ENCODE measurements at places on chromosomes 5 and 9.

DNA sequence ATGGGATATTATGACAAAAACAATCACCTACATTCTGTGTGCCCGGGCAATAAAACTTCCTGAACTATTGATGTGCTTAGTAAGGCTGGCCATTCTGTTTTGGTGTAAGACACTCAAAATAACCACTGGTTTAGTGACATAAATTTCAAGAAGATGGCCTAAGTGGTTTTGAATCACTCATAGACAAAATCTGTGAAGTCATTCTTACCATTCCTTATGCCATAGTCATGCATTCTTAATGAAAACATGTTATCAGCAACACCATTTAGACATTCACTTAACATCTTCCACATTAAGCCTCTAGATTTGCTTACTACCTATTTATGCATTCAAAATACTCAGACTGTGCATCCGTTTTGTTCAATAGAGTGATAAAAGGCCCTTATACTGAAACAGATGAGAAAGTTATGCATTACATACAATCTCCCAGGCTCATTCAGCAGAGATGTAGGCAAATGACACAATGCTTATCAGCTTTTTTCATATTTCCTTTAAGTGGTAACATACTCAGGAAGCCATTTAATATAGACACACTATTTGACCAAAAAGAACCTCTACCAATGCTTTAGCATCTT lies 848.8 kb upstream of the DMAC1 start:
- DNase-seq, result no peak

GRCh38 chr9:37611014-37611413 lies 18.6 kb upstream of the TOMM5 start:
- no peak for DNase-seq

GRCh38 chr9:110058304-110058953 lies 149.5 kb downstream of the C9orf152 start:
- peak; percentile 32 for DNase-seq

GRCh38 chr9:78439866-78440830 lies 143.2 kb downstream of the PSAT1 start:
- no peak for DNase-seq

GRCh38 chr9:126516936-126517832 lies 96.5 kb upstream of the LMX1B start:
- peak; percentile 62 for DNase-seq

DNA sequence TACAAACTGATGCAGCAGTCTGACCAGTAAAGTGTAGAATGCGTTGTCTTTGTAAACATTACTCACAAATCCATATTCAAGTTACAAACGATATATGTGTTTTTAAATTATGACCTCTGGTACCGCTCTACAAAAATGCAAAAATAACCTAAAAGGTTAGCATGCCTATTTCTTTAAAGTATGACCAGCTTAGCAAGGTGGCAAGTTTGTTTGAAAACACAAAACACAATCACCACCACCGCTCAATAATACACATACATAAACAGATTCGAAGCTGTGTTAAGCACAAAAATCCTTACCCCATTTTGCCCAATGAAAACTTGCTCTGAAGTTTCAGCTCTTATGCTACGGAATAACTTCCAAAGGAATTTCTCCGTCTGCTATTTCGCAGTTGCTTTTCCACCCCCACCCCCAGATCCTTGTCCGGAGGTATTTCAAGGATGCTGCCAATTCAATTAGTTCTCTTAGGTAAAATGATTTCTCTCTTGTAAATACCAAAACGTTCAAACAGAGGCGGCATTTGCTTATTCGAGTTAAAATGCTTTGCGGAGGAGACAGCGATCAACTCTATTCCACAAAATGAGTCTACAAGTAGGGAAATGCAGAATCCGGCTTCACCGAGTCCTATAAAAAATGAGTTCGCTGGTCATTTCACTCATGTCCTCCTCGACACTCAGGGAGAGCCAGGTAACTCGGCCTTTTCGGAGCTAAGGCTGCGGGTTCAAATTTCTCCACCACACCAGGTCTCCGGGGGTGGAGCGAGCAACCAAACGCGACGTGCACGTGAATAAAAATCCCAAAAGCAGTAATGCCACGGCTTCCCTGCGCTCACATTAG lies 1.2 kb downstream of the HOMER1 start:
- no peak for DNase-seq

DNA sequence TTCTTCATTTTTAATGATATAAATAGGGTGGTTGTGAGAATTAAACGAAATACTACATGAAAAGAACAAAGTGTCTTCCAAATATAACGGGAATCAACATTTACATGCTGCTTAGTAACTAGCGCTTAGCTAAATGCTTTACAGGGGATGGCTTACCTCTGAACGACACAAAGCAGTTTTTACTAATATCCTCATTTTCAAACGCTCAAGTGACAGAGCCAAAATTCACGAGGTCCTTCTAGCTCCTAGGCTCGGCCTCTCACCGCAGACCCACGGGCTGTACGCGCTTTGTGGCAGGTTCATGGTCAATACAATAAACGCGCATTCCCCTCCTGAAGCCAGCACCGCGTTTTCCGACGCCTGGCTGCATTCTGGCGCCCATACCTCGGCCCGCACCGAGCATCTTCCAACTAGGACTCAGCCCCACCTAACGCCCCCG lies 442 bp downstream of the ZNF510 start:
- no peak for DNase-seq

- DNase-seq, result no peak
These were observed 107.0 kb upstream of the MTAP start for GRCh38 chr9:21695443-21695842.

DNA sequence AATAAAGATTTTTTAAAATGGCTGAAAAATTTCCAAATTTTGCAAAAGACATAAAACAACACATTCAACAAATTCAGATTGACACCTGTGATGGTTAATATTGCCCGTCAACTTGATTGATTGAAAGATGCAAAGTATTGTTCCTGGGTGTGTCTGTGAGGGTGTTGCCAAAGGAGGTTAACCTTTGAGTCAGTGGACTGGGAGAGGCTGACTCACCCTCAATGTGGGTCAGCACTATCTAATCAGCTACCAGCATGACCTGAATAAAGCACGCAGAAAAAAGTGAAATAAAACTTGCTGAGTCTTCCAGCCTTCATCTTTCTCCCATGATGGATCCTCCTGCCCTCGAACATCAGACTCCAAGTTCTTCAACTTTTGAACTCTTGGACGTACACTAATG lies 868.0 kb upstream of the CTNND2 start:
- DNase-seq, result no peak

DNA sequence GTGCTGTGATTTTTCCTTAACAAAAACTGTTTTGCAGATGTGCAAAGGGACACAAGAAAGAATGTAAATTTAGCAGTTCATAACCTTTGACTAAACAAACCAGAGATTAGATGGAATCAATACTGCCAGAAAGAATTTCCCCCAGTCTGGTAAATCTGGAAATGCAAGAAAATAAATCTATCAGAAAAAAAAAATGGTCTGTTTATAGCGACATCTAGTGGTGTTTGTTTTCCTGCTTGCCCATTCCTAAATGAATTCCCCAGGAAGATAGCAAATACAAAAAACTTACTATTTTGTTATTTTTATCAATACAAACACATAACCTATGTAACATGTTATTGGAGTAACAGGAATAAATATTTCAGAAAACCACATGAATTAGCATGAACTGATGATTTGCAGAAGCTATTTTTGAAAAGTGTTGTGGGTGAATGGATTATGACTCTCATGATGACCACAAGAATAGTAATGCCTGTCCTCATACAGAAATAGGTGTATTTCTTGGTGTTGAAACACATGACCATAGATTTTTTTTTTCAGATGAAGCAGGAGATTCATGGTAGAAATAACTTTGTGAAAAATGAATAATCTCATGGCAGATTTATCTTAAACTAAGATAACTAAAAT lies 1703.8 kb downstream of the MAT2B start:
- no peak for DNase-seq

- DNase-seq, result no peak
These were observed 3.8 kb downstream of the MIGA2 start for GRCh38 chr9:129040113-129040643.

- DNase-seq, result no peak
These were observed 131.7 kb upstream of the GPR151 start for GRCh38 chr5:146647656-146648199.

- no peak for DNase-seq
These were observed 70.5 kb downstream of the GTF3C4 start for GRCh38 chr9:132740526-132741309.

DNA sequence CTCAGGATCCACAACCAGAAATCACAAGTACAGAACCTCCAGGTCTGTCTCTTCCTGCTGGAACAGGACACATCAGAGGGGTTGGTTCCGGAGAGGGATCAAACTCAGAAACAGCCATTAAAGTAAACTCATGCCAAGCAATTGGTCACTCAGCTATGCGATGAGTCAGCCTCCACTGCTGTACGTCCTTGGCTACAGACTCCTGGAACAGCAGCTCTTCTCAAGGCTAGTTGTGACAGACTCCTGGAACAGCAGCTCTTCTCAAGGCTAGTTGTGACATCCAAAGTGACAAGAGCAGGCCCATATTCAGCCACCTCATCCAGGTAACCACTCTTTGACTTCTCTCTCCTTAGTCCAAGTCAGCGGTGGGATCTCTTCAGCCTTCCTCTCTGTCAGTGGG lies at the start of gene SPINK13:
TSS of gene SPINK13 (plus strand) at position 229 of the 400 bp plus-strand sequence. CDS start 1,279 bp downstream, outside the sequence.
- DNase-seq, result no peak

GRCh38 chr5:75167345-75167744 lies 69.3 kb downstream of the ANKRD31 start:
- DNase-seq, result no peak

DNA sequence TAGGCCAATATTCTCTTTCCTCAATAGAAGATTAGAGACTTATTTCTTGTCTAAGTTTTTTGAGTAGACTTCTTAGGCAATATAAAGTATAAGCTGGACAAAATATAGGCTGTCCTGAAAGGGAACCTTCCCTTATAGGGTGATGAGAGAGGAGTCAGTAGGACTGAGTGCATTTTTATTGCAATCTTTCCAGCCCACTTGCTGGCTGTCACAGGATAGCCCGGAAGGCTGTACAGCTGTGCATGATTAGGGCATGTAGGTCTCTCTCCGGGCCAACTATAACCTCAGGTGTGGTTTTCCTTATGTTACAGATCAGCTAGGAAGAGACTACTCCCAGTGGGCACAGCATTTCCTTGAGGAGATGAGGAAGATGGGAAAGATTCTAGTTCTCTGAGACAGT lies 159.8 kb upstream of the MEF2C start:
- no peak for DNase-seq

- no peak for DNase-seq
These were observed 63.7 kb upstream of the ANGPTL2 start for GRCh38 chr9:127185931-127186781.

- DNase-seq, result peak; percentile 35
These were observed 27.8 kb downstream of the PRLR start for GRCh38 chr5:35202319-35203111.

DNA sequence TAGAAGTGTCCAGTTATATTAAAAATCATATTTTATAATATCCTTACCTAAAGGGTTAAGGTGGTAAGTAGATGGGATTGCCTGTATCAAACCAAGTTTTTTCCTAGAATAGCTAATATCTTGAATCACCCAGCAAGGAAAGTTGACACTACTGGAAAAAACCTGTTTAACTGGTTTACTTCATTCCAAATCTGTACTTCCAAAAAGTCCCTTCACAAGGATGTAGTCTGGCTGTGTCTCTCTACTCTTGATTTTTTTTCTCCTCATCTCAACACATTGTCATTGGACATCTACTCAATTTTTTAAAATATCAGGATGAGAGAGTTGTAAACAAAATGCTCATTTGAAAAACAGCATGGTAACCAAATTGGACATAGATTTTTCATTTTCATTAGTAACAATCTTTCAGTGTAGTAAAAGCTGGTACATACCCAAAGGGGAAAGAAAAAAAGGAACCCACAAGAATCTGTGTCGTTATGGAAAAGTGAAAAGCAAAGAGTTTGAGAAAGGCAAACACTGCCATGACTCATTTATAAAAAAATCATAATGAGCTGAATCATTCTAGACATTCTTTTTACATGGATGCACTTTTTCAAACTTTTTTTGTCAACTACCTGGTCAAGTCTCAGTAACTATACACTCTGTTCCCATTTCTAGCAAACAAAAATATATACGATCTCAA lies 173.5 kb downstream of the GLIS3 start:
- DNase-seq, result no peak

GRCh38 chr5:145110834-145111233 lies 724.3 kb downstream of the PRELID2 start:
- no peak for DNase-seq

DNA sequence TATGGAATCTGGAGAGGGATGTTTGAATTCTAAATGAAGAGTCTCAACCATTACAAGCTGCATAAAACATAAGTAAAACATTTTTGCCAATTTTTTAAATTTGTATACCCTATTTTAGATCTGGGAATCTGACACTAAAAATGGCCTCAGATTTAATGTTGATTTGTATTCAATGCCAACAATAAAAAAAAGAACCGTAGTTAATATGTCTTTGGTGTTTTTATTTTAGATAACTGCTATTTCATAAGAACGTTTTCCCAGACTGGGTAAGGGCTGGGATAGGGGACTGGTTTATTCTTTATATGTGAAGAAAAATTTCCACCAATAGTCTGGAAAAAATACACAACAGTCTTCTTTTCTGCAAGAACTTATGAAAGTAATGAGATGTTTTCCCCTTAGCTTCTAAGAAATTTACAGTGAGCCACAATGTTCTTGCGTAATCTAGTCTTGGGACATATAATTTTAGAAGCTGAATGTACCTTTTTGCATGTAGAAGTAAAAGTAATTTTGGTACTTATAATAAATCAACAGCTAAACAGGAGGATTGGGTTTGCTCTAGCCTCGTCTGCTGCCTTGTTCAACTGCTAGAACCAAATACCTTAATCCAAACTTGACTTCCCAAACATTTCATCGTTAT lies 244.6 kb upstream of the EFNA5 start:
- no peak for DNase-seq

- no peak for DNase-seq
These were observed 17.1 kb downstream of the DELE1 start for GRCh38 chr5:141940695-141941271.

GRCh38 chr5:55911784-55912653 lies 60.9 kb downstream of the IL31RA start:
- DNase-seq, result no peak

GRCh38 chr5:169577951-169578350 lies 5.6 kb upstream of the SPDL1 start:
- no peak for DNase-seq

DNA sequence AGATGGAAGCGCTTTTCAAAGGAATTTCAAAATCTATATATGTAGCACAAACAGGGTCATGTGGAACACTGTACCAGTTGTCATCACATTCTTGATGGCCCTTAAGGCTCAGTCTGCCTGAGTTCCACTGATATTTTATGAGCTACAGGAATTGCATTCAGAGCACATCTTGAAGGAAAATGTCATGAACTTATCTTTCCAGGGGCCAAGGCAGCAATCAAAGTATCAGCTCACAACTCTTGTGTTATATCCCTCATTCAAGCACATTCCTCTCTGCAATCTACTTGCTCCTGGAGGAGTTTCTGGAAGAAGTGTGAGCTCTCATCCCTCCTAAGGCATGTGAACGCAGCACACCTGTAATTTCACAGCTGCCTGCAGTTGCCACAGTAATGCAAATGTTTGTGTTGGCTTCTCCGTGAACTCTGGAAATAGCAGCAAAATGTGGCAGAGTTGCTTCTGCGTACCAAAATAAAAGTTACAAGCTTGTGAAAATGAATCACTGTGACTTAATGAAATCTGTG lies 89.7 kb upstream of the EQTN start:
- no peak for DNase-seq

- DNase-seq, result peak; percentile 66
These were observed 19.2 kb downstream of the KCTD16 start for GRCh38 chr5:144189800-144190429.

- DNase-seq, result no peak
These were observed 374.2 kb downstream of the EFNA5 start for GRCh38 chr5:107296572-107296971.

GRCh38 chr9:75462866-75463265 lies 374.6 kb downstream of the OSTF1 start:
- DNase-seq, result no peak
